ENCODE measurements at places on chromosomes 3 and 15.
A peak's percentile ranks its signal among the peaks of the same experiment; 100 is the strongest.

DNA sequence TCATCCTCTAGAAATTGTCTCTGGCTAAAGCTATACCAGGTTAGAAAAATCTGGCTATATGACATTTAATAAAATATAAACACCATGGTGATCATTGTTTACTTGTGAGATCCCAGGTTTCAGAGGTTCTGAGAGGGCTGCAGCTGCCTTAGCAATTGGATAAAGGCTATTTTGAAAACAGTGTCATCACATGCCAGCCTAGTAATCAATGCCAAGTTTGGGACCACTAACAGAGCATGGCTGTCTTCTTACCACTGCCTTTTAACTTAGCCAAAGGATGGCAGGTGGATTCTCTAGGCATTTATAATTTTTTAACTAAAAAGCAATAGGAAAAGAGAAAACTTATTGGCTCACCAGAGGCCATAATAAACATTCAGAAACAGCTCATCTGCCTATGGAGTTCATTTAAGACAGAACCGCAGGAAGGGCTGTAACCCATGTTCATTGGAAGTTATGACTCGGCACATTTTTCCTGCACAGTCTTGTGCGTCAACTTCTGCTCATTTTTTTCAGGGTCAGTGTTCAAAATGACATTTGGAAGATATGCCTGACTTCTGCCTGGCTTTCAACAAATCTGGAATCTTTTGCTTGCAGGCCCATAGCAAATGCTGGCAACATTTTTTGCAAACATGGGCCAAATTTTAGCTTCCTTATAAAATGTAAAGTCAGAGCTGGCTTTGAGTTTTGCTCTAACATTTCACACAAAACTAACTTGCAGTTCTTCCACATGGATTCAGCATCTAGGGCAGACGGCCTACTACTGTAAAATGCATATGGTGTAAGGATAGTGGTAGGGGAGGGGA, 476.0 kb upstream of the TBL1XR1 start:
- no peak for DNase-seq

- DNase-seq: peak; percentile 75
These were observed 105.2 kb downstream of the DAPK2 start for GRCh38 chr15:63940966-63941620.

DNA sequence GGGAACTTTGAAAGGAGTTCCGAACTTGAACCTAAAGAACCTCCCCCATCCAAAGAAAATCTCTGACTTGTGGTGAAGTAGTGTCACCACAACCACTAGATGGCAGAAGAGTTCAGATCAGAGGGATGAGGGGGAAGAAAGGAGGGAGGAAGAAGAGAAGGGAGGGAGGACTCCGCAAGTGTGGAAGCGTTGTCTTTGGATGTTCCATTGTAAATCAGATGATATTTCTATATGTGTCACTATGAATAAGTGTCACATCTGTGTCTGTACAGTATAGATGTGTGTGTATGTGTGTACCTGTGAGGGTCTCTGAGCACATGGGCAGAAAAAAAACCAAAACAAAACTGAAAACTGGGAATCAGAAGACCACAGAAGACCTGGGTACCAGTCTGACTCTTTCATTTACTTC, 16.9 kb downstream of the SLC24A1 start:
- DNase-seq: peak; percentile 67

- DNase-seq: no peak
These were observed 47.1 kb upstream of the MECOM start for GRCh38 chr3:169710619-169711018.

Measured in NCI-H2171 (cell line).